ENCODE measurements at places on chromosomes 13 and 19.

DNA sequence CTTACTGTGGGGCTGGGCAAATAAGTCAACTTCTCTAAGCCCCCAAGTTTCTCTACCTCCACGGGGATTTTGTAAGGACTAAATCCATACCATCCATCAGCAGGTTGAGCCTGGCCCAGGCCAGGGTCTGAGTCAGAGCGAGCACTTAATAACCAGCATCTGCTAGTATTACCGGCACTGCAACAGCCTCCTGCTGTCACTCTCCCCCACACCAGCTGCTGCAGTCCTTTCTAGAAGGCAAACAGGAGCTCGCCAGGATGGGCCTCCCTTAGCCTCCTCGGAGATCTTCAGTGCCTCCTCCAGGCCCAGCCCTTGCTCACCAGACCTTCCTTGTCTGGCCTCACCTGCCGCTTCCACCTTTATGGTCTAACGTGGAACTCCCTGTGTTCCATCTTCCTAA lies 3.2 kb downstream of the NAPA start:
- DNase-seq: no peak

DNA sequence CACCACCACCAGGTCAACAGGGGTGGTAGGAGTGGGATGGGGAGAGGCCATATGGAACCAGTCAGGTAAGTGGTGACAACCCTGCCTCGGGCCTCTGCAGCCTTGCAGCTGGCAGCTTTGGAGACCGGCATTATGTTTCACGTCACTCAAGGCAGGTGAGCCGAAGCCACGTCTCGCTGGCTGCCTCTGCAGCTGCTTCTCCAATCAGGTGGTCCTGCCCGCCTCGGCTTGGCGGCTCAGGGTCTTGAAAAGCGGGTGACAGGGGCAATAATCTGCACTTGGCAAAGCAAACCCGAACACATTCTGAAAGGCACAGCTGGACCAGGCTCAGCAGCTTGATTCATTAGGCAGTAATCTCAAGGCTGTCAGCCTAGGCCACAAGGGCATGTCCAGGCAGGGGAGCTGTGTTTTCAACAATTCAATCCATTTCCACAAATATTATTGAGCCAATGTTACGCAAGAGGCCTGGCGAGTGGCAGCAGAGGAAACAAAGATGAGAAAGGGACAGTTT lies 77.4 kb upstream of the PCDH8 start:
- DNase-seq: no peak

DNA sequence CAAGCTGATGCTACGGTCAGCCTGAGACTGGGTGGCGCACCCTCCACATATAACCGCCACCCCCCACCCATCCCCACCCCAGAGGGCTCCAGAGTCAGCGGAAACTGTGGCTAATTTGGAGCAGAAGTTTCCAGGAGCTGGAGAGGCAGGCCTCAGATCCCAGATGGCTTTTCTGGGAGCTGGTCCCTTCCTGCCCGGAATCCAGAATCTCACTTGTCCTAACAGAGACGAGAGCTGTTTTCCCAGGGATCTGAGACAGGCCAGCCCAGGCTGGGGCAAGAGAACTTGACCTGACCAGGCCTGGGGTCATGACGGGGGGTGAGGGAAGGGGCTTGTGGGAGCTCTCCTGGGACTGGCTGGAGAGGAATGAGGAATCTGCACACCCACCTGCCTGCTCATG lies 6.5 kb downstream of the EPHX3 start:
- DNase-seq: no peak

DNA sequence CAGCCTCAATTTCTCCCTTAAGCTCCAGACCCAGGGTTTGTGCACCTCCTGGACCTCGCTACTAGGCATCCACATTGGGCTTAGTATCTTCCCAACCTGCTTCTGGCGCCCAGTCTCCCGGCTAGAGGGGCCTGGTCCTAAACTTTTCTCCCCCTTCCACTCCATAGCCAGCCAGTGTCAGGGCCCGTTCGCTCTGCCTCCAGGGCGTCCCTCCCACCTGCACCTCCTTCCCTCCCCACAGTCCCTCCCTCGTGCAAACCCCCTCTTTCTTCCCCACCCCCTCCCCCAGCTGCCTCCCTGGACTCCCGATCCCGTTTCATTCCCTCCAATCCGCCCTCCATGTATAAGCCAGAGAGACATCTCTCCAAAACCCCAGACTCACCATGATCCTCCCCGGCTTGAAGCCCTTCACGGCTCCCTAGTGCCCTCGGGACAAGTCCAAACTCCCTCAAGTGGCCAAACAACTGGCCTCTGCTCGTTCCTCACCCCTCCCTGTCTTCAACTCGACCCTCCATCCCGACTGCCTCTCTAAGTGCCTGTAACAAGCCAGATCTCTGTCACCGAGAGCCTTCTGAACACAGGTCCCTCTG lies 997 bp upstream of the SAMD4B start:
- no peak for DNase-seq

- DNase-seq: no peak
Observed at GRCh38 chr13:83753912-83754624, 128.2 kb downstream of the SLITRK1 start.
